ENCODE measurements at places on chromosomes 2 and 18.

- DNase-seq, result no peak
These were observed 107.5 kb upstream of the FSHR start for GRCh38 chr2:49261781-49262180.

GRCh38 chr2:240066489-240066888 is 13.2 kb upstream of the OR6B3 start:
- no peak for DNase-seq

- DNase-seq, result no peak
These were observed 24.4 kb downstream of the NFE2L2 start for GRCh38 chr2:177239932-177240630.

DNA sequence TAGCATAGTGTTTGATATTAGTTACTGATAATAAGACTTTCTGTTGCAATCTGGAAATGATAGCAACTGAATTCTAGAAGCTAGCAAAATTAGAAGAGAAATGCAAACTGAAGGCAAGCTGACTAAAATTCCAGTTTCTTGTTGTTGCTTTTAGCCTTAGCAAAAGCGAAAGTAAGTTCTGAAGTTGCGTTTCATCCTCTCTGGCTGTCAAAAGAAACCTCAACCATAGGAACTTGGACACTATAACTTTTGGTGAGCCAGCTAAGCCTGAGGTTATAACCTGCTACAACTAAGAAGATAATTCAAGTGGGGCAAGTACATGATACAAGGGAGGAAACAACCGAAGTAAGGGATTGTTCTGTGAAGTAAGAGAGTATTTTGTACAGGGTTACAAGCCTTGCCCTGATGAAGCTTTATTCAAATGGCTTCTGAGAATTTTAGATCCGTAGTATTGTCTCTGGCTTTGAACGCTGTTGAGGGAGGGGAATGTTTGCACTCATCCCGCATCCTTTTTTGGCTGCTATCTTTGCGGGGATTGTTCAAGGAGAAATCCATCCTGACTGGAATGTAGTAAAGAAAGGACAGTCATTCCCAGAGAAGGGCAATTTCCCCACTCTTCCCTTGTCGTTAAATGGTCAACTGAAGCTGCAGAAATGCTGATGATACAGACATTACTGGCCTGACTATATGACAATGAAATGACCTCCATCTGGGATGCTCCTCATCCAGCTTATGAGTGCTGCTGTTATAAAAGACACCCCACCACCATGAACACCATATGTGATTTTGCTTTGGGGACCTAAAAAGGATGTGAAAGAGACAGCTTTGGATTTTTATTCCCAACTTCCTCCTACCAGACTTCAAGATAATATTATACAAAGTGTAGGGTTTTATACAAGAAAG is 7.0 kb upstream of the TMX3 start:
- no peak for DNase-seq

DNA sequence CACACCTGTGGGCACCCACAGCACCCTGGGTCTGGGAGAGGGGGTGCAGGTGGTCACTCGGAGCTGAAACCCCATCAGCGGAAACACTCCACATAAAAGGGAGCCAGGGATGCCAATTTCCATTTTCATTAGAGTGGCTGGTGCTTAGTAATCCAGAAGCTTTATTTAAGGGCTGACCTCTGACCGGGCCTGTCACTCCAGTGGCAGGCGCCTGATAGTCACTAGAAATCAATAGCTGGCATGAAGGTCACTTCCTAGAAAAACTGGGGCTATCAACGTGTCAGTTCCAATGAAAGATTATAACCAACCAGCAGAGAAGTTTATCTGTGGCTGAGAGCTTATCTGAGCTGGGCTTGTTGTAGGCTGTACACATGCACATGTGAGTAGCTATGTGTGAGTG is 333.7 kb upstream of the SKOR2 start:
- no peak for DNase-seq

- DNase-seq, result no peak
These were observed 373.5 kb upstream of the CHST9 start for GRCh38 chr18:27558388-27559155.

DNA sequence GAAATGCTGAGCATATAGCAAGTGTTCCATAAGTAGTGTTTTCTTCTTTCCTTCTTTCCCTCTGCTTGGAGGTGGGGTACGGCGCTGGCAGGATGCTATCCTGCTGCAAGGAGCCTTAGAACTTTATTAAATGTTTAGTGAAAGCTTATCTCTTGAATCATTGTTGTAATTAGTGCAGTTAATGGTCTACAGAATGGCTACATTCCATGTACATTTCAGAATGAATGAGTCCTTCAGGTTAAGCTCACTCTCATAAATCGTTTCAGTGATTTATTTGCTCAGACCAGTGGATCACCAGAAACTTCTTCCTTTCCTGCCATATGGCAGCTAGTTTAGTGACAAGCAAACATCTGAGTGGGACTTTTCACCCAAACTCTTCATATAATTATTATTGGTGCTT is 3.3 kb upstream of the YWHAQ start:
- DNase-seq, result no peak

GRCh38 chr2:195451160-195451559 is 205.9 kb upstream of the SLC39A10 start:
- no peak for DNase-seq

DNA sequence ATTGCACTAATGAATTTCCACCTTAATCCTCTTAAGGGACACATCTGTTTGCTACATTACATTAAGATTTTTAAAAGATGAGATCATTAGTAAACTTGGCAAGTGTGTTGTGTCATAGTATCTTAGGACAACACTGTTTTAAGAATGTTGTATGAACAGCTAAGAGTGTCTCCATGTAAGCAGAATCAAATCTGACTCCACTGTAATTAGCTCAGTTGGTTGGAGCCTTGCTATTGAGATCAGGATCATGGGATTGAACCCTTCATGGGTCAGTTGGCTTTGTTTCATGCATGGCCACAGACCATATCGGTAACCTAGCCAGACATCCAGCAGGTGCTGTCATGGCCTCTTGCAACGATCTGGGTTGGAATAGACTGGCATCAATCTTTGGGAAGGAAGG is 5.2 kb downstream of the FHOD3 start:
- DNase-seq, result no peak

DNA sequence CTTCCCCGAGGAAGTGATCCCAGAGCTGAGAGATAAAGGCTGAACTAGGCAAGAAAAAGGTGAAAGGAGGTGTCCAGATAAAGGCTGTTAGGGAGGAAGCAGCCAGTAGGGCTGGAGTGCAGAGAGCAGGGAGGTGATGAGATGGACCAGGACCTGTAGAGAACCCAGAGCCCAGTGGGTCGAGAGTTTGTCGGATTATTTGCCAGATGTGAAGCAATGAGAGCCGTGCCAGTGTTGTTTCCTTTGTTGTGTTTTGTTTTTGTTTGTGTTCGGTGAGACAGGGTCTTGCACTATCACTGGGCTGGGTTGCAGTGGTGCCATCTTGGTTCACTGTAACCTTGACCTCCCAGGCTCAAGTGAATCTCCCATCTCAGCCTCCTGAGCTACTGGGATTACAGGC is 111.3 kb downstream of the ACTR3 start:
- no peak for DNase-seq

DNA sequence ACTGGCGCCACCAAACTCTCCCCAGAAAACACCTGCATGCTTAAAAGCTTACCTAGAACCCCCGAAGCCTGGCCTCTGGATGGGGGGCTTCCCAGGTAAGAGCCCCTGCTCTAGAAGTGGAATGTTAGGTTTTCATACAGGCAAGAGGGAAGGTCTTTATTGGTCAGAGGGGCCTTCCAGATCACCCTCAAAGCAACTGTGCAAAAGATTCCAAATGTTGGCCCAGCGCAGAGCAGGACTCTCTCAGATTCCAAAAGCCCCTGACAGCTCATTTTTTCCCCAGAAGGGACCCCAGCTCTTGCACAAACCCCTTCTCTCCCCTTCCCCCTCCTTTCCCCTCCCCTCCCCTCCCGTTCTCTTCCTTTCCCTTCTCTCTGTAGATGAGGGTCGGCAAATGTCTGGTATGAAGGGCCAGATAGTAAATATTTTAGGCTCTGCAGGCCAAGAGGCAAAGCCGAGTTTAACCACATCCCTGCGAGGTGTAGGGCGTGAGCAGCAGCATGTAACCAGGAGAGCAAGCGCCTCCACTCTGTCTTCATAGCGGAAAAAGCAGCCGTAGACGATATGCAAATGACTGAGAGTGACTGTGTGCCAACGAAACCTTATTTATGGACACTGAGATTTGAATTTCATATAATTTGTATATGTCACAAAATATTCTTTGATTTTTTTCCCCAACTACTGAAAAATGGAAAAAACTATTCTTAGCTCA is 116.9 kb downstream of the SMAD7 start:
- no peak for DNase-seq

DNA sequence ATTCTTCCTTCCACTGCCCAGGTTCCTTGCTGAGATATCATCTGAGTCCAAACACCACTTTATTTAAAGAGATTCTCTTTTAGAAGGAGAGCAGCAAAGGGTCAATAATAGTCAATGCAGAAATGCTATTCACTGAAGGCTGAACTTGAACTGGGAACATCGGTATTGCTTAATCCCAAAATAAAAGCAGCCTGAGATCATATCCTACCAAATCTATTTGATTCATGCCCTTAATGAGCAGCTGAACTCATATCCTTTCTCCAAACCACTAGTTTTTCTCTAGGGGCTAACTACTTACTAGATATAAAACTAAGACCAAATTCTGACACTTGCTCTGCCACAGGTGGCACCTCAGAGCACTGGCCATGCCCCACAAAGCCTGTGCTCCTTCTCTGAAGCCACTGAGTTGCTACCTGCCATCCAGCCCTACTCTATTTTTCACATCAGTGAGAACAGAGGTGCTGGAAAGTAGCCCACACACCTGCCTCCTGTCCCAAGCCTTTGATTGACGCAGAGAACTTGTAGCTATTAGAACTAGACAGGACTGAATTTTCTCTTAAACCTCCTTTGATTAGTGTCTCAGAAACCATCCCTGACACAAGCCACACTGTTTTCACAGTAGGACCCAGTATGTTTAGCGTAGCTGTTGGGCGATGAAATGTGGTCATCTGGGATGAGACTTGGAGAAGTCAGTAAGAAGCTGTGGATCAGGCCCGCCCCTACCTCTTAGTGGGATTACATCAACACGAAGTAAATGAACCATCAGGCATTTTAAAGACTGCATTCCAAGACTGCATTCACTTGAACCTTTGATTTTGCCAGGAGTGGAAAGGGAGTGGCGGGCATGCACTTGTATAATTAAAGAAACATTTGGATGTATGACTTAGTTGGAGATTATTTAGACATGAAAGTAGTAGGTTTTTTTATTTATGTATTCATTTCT is 124.3 kb downstream of the RBMS1 start:
- DNase-seq, result no peak

DNA sequence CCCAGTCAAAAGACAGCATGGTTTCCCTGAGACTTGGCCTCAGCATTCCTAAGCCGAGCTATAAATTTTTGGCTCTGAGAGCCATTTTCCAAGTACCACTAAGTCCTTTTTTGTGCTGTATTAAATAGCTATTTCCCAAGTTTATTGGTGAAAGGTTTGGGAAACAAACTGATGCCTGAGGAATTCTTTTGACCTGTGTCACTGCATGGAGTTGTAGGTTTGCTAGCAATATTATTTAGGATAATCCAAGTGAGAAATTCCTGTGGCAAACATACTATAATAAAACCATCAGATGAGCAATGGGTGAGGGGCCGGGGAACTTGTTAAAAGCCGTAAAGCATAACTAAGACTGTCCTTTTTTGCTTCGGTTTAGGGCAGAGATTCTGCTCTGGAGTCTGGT is 28.4 kb downstream of the ARHGAP28 start:
- DNase-seq, result no peak

GRCh38 chr2:112343827-112344585 is 68.6 kb downstream of the ZC3H6 start:
- DNase-seq, result no peak

GRCh38 chr2:127464470-127465257 is 46.4 kb downstream of the PROC start:
- DNase-seq, result no peak

GRCh38 chr18:37483221-37483971 is 82.2 kb downstream of the CELF4 start:
- DNase-seq, result no peak

GRCh38 chr2:55013936-55014335 is 36.3 kb downstream of the RTN4 start:
- no peak for DNase-seq

- DNase-seq, result no peak
These were observed 266.7 kb downstream of the METTL4 start for GRCh38 chr18:2304378-2305175.

DNA sequence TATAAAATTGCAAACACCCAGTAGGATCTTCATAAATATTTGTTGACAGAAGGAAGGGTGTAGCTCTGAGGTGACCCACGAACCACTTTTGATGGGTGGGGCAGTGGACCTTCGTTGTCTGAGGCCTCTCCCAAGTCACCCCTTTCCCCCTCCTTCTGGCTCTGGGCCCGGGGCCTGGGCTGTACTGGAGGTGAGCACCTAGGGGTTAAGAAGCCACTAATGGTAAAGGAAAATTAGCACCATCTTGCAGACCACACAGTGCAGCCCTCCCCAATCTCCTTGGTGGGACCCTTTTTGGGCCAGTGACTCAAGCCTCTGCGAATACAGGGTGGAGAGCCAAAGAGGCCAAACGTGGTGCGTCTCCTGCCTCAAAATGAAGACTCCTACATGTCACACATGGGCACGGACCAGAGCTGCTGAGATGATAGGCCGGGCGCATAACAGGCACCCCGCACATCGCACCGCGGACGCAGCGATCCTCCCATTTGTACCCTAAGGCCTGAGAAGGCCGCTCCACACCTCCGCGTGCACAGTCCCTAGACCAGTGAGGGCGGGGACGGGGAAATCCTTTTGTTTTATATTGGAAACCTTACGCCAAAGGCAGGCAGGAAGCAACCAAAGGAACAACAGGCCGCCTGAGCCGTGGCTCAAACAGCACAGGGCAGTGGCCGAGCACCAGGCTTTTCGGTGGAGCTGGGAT is 31.9 kb upstream of the ATP6V1B1 start:
- no peak for DNase-seq

- no peak for DNase-seq
These were observed 19.2 kb upstream of the SEH1L start for GRCh38 chr18:12928641-12929040.

DNA sequence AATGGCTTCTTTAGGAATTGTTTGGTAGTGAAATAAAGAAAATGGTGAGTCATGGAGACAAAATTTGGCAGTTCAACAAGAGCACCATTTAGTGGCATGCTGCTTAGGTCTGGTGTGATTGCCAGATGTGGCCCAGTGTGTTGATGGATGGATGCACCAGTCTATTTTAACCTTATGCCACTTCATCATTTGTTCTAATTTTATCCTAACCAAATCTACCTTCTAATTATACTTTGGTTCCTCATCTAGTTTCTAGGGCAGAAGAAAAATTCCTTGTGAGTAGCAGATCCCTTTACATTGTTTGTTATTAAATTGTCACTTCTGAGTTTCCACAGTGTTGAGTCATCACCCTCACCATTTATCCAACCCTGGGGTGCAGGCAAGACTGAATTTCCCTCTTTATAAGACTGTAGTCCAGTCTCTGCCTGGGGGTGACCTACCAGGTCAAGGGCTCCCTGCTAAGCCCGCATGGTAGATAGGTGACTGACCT is 32.5 kb downstream of the NABP1 start:
- no peak for DNase-seq

DNA sequence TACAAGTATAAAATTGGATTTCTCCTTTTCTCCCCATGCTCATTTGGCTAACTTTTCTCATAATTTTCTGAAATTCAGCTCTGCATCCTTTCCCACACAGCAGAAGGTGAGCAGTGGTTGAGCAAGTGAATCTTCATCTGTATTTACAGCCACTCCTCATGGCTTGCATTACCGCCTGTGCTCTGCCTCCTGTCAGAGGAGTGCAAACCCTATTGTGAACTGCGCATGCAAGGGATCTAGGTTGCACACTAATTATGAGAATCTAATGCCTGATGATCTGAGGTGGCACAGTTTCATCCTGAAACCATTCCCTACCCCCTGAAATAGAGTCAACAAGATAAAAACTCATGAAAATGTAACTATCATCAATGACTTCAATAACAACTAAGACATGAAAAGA is 20.0 kb downstream of the ME2 start:
- no peak for DNase-seq
